ENCODE measurements at places on chromosomes 5 and 9.

DNA sequence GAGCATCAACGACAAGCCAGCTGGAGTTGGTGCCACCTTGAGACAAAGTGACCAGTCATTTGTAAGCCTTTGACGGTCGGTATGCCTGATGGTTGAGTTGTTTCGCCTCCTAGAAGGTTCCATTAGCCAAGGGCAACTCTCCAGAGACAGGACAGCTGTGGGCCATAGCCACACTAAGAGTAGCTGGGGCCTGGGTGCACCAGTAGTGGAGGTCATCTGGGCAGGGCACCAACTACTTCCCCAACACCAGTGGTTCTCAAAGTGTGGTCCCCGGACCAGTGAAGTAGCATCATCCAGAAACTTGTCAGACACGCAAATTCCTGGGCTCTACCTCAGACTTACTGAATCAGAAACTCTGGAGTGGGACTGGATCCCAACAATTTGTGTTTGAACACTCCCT lies 217.5 kb upstream of the TAS2R1 start:
- no peak for DNase-seq

DNA sequence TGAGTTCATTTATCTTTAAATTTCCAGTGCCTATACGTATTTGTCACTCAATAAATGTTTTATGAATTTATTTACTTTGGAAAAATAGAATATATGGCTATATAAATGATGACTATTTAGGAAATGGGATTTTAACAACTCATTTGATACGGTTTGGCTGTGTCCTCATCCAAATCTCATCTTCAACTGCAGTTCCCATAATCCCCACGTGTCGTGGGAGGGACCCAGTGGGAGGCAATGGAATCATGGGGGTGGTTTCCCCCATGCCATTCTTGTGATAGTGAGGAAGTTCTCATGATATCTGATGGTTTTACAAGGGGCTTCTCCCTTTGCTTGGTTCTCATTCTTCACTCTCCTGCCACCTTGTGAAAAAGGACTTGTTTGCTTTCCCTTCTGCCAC lies 187.6 kb upstream of the EFNA5 start:
- no peak for DNase-seq

GRCh38 chr5:3029396-3029795 lies 277.9 kb upstream of the IRX2 start:
- no peak for DNase-seq

DNA sequence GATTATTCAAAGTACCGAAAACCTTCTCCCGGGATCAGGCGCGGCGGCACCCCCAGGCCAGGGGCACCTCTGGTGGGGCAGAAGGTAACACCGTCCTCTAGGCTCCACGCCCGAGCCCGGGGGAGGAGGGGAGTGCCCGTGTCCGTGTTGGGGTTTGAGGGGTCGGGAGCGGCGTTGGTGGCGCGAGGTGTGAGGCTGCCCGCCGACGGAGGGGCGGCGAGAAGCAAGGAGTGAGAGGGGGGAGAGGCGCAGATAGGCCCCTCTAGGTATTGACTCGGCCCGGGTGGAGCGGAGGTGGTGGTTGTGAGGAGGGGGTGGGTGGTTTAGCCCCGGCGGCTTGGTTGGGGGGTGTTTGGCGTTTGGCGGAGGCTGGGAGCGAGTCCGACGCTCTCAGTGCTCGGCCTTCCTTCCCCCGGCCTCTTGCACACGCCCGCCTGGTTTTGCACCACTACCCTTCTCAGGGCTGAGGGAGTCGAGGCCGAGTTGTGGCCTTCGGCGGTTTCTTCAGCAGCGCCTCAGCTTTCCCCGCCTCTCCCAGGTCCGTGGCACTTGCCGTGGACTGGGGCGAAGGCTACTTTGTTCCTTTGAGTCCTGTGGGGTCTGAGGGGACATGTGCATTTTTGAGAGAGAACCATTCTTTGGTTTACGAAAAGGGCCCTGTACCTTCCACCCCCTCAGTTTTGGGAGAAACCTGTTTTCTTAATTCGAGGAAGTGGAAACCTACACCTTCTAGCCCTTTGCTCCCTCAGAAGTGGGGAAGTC lies 450 bp downstream of the GPBP1 start:
- DNase-seq, result peak; percentile 50

DNA sequence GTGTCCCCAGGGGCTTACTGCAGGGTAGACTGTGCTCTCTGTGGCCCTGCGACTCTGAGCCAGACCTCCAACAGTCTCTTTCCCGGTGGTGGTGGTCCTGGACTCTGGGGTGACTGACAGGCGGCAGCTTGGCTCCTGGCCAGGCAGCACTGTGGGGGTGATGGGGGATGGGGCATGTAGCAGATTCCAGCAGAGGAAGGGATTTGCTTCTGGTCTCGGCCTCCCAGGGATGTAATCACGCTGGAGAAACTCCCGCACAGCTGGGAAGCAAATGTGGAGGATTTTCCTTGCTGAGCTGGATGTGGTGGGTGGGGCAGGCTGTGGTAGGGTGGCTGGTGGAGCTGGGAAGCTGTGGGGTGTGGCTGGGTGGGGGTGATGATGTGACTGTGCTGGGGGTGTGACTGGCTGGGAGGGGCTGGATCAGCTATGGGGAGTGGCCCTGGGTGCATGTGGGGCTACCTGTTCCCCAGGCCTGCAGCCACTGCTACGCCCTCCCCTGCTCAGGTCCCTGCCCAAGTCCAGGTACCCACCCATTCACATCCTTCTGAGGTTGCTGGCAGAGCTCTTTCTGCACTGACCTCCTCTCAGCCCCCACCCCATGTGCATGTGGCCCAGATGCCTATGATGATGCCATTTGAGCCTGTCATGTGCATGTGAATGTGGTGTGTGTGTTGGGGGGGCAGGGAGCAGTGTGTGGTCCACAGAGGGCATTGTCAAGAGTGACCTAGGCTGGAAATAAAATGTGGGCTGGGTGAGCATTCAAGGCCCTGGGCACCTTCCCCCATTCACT lies 3.8 kb downstream of the NDST1 start:
- DNase-seq, result no peak

- no peak for DNase-seq
Measured at GRCh38 chr5:62509806-62510205, 68.8 kb upstream of the LRRC70 start.

GRCh38 chr9:133653638-133654037 lies 17.5 kb downstream of the DBH start:
- no peak for DNase-seq

GRCh38 chr9:4346131-4346530 lies 46.3 kb upstream of the GLIS3 start:
- no peak for DNase-seq

GRCh38 chr5:78578015-78578414 lies 70.6 kb downstream of the LHFPL2 start:
- DNase-seq, result no peak
